ENCODE measurements at places on chromosomes 3 and 15.

- DNase-seq: no peak
Measured at GRCh38 chr3:112619295-112619694, 21.6 kb downstream of the CCDC80 start.

GRCh38 chr15:33119273-33119672 lies 75.2 kb downstream of the FMN1 start:
- no peak for DNase-seq

- no peak for DNase-seq
Measured at GRCh38 chr15:96849271-96849900, 518.9 kb downstream of the NR2F2 start.

DNA sequence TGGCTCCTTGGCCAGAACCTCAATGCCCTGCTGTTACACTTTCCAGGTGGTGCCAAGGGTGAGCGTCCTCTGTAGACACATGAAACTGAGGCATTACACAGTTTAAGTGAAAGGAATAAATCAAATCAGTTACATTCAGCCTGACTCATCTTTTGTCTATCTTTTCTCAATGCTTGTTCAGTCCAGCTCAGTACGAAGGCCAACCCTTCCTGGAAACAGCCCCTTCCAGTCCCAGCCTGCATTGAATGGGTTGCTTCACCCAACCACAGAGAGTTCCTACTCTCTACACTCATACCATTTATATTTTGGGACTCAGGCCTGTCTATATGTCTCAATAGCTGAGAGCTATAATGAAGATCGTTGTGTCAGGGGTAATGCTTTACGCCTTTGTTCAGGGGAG lies 363.6 kb downstream of the RORA start:
- no peak for DNase-seq

GRCh38 chr3:127726894-127727293 lies 54.1 kb downstream of the ABTB1 start:
- no peak for DNase-seq

DNA sequence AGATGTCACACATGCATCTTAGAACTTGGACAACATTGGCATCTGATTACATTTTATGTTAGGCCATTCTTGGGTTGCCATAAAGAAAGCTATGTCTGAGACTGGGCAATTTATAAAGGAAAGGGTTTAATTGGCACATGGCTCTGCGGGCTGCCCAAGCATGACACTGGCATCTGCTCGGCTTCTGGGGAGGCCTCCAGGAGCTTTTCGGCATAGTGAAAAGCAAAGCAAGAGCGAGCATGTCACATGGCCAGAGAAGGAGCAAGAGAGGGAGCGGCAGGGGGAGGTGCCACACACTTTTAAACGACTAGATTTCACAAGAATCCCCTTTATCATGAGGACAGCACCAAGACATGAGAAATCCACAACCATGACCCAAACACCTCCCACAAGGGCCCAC lies 11.3 kb downstream of the RYR3 start:
- no peak for DNase-seq

- DNase-seq: no peak
Measured at GRCh38 chr3:176992978-176993377, 204.3 kb downstream of the TBL1XR1 start.

DNA sequence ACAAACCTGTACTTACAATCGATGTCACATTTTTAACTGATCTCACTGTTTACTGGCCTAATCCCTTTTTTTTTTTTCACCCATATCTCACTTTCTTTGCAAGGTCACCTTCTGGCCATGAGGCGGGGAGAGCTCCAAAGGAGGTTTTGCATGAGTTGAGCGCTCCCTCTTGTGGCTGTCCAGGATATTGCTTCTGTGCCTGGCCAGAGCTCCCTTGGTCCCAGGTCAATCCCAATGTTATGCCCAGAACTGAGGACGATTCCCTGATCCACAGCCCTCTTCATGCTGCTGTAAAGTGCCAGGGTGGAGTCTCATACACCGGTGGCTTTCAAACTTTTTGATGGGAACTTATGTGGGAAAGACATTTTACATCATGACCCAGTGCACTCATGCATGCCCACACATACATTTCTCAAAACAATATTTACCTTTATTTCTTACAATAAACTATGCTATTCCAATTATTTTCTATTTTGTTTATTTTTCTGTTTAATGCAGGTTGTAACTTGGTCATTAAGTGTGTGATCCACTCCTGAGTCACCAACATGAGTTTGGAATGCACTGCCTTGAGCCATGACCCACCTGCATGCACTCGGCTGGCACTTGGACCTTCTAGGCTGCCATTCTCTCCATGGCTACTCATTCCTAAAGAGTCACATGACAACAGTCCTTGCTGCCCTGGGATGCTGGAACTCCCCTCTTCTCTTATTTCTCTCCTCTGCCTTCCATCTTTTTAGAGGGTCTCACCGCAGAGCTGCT lies 9.6 kb upstream of the SST start:
- peak; percentile 69 for DNase-seq

GRCh38 chr3:103976931-103977339 lies 1389.8 kb upstream of the ALCAM start:
- no peak for DNase-seq

- DNase-seq: no peak
Measured at GRCh38 chr3:121981473-121981872, 40.6 kb downstream of the ILDR1 start.

- no peak for DNase-seq
Measured at GRCh38 chr15:42060797-42061196, 33.6 kb downstream of the PLA2G4D start.

DNA sequence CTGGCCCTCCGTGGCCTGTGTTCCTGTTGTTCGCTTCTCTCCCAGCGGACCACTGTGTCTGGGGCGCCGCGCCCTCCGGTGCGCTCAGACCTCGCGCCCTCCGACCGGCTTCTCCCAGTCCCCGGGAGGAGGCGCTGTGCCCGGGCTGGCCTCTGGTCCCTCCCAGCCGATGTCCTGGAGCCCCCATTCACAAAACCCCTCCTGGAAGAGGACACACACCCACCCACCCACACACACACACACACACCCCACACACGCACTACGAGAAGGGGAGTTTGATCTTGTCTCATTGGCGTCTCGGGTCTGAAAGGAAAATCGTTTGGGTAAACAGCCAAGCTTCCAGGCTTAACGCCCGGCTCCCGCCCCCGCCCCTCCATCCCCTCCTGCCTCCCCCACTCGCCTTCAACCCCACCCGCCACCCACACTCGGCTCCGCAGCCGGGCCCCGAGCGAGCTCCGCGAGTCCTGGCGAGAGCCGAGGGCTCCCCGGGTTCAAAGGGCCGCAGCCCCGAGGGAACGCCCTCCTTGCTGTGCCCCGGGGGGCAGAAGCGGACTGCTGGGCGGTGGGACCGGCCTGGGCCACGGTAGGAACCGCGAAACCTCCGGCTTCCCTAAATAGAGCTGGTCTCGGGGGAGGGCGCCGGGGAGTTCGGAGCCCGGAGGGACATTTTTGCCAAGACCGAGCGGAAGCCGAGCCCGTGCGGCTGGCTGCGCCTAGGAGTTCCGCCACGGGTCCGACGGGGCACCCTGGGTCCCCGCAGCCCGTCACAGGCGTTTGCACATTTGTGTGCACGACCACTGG lies 23.6 kb downstream of the NR2F2 start:
- DNase-seq: no peak

Measured in Kasumi-1 (cell line).